ENCODE measurements at places on chromosomes 3 and 15.

DNA sequence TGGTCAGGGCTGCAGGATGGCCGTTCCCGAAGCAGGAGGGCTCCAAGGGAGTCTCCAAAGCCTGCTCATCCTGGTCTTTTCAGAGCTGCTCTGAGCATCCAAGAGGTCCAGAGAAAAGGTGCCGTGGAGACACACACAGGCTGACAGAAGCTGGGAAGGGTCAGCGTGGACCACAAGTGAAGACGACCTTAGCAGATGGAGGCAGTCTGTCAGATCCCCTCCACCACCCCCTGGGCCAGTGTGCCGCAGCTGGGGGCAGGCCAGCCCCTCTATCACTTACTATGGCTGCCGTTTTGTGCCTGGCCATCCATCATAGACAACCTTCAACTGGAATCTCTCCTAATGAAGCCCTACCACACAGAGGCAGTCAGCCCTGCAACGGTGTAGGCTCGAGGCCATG is 335.1 kb upstream of the RGMA start:
- no peak for DNase-seq

- DNase-seq: no peak
Observed at GRCh38 chr3:8539419-8539818, 37.8 kb downstream of the LMCD1 start.

- no peak for DNase-seq
Observed at GRCh38 chr15:72961346-72961745, 90.9 kb upstream of the NEO1 start.

GRCh38 chr15:90545095-90545494 is 15.4 kb downstream of the CRTC3 start:
- no peak for DNase-seq

DNA sequence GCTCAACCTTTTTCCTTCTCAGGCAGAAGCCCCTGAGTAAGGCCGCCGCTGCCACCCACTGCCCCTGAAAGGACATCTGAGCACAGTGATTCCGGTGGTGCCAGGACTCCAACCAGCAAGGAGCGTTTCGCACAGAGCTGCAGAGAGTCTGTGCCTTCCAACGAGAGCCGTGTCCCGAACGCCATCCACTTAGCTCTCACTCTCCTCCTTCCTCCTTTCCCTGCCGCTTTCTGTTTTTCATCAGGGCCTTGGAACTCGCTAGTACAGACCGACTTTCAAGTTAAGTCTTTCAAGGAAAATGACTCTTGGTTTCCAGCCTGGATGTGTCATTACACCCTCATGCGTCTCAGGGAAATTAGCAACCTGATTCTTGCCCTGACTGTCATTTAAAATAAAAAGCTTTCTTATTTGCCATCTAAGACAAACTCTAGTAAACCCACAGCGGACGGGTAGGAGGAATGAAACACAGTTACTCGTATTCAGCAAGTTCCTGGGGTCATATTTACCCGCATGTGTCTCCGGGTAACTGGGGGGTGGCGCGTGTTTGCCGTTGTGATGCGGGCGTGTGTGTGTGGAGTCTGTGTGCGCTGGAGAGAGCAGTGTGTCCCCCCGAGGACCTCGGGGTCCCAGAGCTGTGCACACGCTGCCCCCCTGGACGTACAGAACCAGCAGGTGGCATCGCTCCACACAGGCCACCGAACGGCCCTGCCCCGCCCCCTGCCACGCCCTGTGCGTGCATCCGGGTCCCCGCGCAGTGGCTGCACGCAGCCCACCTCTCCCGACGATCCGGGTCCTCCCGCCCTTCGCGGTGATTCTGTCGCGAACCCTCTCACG is 30.4 kb upstream of the ALDH1A3 start:
- DNase-seq: peak; percentile 38

DNA sequence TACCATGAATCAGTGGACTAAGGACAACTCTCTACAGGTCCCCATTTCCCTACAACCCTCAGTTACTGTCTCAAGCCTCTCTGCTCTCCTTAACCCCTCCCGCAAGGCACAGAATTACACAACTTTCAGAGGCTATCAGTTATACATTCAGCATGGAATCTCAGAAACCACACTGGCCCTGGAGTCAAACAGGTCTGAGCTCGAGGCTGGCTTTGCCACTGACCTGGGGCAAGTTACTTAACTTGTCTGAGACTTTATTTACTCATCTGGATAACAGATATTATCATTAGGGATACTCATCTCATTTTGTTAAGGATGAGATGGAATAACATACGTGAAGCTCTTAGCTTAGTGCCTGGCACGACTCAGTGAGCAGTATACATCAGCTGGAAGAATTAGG is 95.2 kb downstream of the WDR76 start:
- DNase-seq: peak; percentile 98

GRCh38 chr3:62929771-62930170 is 54.6 kb upstream of the CADPS start:
- DNase-seq: no peak

DNA sequence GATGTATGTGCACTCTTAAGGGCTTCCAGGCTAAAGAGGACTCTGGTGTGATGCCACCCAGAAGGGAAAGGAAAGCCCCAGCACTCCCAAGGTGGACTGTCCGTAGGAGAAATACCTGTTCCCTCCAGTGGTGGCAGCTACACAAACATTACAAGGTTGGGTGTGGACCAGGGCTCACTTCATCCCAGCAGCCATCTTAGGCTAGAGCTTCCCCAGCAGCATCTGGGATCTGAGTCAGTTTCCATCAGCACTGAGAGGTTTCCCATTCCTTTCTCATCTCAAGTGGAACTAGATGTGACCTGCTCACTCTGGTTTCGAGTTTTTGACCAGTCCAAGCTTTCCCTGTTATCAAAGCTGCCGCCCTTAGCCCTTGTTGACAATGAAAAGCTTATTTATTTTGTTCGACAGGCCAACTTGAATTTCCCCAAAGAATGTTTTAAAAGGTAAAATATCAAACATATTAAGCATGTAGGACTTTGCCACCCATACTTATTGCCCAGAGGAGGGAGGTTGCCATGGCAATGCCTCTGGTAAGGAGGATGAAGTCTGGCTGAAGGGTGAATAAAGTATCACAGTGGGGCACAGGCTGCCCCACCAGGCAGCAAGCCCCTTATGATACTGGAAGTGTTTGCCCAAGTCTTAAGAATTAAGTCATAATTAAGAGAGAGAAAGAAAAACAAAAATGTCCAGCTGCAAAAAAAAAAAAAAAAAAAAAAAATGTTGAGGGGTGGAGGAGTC is 28.9 kb downstream of the CLDN18 start:
- DNase-seq: no peak

GRCh38 chr3:156389449-156389950 is 165.4 kb downstream of the SSR3 start:
- DNase-seq: no peak

- DNase-seq: no peak
Observed at GRCh38 chr3:167572991-167573390, 80.8 kb downstream of the WDR49 start.

DNA sequence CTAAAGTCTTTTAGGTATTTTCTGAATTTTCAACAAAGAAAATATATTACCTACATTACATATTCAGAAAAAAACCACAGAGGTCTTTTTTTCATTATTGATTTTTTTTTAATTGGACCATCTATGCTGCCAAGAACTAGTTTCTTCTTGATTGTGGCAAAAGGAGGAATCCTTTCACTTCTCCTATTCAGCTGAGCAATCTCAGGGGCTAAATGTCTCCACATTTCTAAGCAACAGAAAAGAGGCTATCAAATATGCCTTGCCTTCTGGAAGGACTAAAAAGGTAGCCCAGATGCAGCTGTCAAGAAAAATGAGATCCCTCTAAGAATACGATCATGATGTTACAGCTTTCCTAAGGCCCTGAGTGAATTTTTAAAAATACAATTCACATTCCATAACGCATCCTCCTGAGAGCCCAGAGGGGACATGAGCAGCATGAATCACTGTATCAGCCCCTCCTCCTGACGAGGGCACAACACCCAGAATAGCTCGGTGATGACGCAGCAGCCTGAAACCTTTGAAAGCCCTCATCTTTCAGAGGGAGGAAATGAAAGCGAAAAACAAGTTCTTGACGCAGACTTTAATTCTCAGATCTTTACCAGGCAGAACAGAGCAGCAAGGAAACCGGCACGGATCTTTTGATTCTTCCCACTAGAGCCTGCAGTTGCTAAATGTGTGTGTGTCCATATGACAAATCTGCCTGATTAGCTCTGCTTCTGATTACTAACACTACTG is 24.6 kb downstream of the RUBCN start:
- DNase-seq: peak; percentile 97

- no peak for DNase-seq
Observed at GRCh38 chr3:33141006-33141405, 27.2 kb downstream of the CRTAP start.

DNA sequence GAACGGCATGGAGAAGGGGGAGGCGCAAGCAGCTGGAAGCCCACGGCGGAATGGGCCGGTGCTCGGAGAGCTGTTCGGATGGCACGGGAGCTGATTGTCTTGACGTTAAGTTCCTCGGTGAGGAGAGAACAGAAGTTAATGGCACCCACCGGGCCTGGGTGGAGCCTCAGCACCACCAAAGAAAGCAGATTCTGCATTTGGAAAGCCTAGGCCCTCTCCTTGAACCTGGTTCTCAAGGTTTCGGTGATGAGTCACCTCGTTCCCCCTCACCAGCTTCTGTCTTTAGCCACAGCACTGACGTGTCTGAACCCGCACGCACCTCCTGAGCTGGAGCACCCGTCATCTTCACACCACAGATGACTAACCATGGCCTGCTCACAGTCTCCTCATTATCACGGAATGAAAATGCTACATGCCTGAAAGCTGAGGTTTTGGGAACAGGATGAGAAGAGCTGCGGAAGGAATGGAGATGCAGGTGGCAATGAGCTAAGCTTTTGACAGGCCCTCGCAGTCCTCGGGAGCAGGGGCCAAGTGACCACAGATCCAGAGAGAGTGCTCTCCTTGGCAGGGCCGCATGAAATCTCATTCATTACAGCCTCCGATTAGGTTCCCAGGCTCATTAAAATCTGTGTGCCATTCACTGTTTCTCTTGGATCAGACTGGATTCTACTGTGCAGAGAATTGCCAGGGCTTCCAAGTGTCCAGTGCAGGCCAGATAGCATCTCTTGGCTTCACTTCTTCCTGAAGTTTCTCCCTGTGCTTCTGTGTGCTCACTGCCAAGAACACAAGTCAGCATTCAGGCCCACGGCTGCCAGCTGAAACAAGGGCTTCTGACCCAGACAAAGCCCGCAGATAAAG is 96.3 kb upstream of the DLG1 start:
- DNase-seq: peak; percentile 98

DNA sequence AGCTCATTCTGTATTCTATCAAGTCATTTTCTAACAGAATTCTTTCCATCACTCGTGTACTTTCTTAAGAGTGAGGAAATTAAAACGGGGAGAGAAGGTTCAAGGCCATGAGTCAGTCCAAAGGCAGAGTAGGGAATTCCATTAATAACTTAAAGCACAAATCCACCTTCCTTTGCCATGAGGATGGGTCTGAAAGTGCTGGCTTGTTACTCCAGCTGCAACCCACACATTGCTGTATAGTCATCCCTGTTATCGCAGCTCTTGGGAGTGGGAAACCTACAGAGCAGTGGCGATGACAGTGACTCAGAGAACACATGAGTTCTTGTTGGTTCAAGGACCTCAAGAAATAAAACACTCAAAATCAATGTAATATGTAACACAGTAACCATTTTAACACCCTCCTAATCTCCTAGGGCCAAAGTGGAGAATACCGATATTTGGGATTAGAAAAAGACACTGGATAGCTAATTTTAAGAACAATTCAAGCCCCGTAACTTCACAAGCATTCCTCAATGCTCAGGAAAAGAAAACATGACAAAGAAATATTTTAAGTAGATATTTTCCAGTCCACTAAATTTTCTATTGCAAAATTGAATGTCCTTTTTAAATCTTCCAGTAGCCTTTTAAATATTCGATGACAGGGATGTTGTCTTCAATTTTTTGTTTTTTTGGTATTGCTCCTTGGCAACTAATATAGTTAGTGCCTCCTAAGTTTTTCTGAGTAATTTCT is 179.9 kb upstream of the THBS1 start:
- DNase-seq: peak; percentile 89

- no peak for DNase-seq
Observed at GRCh38 chr15:47588958-47589357, 128.3 kb upstream of the SEMA6D start.

GRCh38 chr3:65334045-65334665 is 646.4 kb upstream of the ADAMTS9 start:
- peak; percentile 9 for DNase-seq

- DNase-seq: no peak
Observed at GRCh38 chr3:49600781-49601180, 46.5 kb downstream of the BSN start.

- DNase-seq: no peak
Observed at GRCh38 chr15:52280326-52281084, 15.1 kb downstream of the MYO5C start.

- peak; percentile 59 for DNase-seq
Observed at GRCh38 chr3:178271740-178272387, 264.4 kb upstream of the KCNMB2 start.

DNA sequence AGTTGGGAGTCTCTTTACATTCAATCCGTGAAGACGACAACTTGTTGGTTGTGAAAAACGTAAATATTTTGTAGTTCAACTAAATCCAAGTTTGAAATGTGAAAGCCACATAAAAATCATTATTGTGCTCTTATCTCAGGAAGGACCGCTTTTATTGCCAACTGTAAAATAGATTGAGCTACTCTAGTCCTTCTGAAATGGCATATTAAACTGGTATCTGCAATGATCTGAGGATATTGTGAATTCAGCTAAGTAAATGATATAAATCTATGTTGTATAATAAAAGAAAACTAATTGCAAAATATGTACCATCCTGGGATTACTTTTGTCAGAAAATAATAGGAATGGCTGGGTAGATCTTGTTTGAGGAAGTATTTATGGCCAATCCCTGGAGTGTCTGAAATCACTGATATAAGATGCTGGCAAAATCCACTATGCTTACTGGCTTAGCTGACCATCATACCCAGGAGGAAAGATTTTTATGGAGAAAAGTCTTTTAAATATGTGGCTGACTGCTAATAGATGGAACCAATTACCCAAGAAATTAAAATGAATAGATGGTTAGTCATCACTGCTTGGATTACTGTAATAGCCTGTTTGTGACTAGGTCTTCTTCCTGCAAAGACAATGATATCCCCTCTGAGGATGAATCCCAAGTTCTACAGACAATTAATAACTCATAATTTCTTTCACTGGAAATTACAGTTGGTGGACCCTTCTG is 191.8 kb downstream of the SEMA6D start:
- peak; percentile 1 for DNase-seq

- no peak for DNase-seq
Observed at GRCh38 chr15:67380921-67381320, 126.3 kb downstream of the IQCH start.

GRCh38 chr3:111852540-111852939 is 6.5 kb upstream of the PHLDB2 start:
- peak; percentile 55 for DNase-seq

- DNase-seq: peak; percentile 40
Observed at GRCh38 chr3:174620138-174620537, 239.0 kb upstream of the NAALADL2 start.

GRCh38 chr3:16464511-16465148 is 48.9 kb downstream of the RFTN1 start:
- no peak for DNase-seq

- DNase-seq: no peak
Observed at GRCh38 chr3:120982608-120983320, 74.8 kb downstream of the STXBP5L start.

- DNase-seq: peak; percentile 11
Observed at GRCh38 chr3:162764808-162765071, 1268.1 kb downstream of the OTOL1 start.

GRCh38 chr15:52609593-52609992 is 40.8 kb upstream of the ARPP19 start:
- DNase-seq: no peak

GRCh38 chr3:33624756-33625155 is 93.3 kb downstream of the CLASP2 start:
- DNase-seq: no peak
